ENCODE measurements at places on chromosomes 3 and 15.

- DNase-seq: peak; percentile 23
Measured at GRCh38 chr3:132161608-132162007, 126.8 kb upstream of the CPNE4 start.

- no peak for DNase-seq
Measured at GRCh38 chr15:34722439-34722836, 32.4 kb downstream of the GJD2 start.

DNA sequence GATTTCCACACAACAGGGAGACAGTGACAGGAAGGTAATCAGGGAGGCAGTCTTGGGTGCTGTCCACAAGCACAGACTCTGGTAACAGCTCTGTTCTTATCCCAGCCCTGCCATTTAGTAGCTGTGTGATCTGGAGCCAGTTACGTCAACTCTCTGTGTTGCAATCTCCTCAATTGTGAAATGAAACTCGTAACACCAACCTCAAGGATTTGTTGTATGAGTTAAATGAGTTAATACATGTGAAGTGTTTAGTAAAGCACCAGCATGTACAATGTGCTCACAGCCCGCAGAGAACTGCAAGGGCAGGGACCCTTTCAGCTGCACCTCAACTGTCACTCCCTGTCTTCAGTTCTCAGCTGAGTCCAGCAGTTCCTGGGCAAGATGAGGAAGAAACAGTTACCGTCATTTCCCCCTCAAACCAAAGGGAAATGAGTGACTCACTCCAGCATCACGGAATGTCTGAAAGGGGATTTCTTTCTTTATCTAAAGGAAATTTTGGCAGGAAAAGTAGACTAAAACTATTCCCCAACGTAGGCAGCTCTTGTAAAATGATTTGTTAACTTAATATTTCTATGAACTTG is 39.9 kb upstream of the MB21D2 start:
- no peak for DNase-seq

DNA sequence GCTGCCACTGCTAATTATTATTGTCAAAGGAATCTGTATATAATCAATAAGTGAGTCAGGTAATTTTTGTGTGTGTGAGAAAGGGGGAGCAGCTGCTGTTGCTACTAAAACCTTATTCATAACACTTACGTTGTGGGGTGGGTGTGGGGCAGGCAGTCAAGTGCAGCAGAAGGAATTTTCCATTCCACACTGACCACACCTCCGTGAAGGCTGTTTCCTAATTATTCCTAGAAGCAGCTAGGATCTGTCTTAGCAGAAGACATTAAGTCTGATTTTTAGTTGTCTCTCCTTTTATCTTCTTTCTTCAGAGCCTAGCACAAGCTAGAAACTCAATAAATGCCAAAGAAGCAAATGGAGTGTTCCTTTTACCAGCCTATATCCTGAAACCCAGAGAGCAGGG is 4.0 kb upstream of the U2SURP start:
- peak; percentile 17 for DNase-seq

DNA sequence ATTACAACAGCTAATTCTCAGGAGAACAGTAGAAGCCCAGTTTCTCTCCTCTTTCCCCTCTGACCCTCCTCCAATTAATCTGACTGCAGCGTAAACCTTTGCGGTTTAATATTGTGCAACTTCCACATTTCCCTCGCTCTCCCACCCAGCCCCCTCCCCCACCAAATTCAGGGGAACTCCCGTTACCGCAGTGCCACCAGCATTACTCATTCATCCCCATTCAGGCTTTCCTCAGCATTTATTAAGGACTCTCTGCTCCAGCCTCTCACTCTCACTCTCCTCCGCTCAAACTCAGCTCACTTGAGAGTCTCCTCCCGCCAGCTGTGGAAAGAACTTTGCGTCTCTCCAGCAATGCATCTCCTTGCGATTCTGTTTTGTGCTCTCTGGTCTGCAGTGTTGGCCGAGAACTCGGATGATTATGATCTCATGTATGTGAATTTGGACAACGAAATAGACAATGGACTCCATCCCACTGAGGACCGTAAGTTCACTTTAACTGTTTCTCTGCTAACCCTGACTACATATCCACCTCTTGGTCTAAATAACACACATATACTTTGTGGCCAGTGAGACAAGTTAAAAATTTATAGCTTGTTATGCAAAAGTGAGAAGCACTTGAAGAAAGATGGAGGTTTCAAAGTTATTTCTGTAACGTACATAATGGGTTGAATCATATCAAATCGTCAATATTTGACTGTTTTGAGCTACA is at the start of gene PTX3:
Gene PTX3 (plus strand): TSS at position 268 of the 709 bp plus-strand sequence. CDS start 84 bp downstream, at position 352.
- no peak for DNase-seq

GRCh38 chr3:31917303-31918005 is 63.6 kb downstream of the OSBPL10 start:
- no peak for DNase-seq

DNA sequence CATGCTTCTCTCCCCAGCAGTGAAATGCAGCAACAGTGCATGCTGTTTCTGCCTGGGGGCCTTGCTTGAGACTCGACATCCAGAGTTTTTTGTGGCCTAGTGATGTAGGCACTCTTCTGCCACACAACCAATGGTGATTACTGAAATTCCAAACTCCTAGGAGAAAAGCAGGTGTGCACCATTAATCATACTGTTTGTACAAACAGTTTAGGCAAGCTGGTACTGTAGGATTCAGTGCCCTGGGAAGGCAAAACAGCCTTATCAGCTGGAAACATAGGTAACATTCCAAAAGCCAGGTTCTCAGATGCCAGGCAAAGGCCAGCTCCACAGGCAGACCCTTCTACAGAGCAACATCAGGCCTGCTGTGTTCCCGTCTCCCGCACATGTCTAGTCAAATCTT is 17.5 kb upstream of the RBP1 start:
- no peak for DNase-seq

DNA sequence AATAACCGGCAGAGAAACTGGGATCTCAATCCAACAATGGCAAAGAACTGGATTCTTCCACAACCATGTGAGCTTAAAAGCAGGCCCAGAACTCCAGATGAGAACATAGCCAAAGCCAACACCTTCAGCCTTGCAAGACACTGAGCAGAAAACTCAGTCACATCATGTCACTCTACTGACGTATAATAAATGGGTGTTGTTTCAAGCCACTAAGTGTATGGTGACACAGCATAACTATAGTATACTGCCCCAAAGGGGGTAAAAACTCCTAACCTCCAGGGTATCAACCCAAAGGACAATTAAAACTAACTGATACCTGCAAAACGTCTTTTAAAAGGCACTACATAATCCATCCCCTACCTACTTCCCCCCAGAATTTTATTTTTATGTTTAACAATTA is 69.5 kb downstream of the TRANK1 start:
- DNase-seq: no peak

GRCh38 chr3:39295184-39295775 is 15.4 kb upstream of the CX3CR1 start:
- no peak for DNase-seq

DNA sequence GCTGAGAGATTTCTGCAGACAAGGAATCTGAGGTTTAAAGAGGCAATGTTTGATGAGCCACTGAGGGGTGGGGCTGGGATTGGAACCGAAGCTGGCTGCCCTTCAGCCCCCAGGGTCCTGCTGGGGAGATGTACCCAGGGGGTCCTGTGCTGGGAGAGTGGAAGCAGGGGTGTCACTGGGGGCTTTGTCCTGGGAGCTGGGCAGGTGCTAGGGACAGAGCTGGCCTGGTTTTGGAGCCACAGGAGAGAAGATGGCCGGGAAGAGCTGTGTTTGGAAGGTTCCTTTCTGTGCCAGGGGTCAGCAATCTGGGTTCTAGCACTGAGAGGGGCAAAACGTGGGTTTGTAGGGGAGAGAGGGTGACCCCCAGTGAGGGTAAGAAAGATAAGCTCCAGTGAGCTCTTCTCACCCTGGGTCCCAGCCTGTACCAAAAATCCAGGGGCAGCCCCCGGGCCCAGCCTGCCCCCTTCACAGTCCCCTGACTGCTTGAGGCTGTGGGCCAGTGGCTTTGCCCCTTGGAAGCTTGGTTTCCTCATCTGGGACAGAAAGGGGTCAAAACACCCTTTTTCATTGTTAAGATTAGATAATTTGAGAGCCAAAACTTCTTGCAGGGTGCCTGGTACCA is 69.6 kb downstream of the SMAD3 start:
- no peak for DNase-seq

DNA sequence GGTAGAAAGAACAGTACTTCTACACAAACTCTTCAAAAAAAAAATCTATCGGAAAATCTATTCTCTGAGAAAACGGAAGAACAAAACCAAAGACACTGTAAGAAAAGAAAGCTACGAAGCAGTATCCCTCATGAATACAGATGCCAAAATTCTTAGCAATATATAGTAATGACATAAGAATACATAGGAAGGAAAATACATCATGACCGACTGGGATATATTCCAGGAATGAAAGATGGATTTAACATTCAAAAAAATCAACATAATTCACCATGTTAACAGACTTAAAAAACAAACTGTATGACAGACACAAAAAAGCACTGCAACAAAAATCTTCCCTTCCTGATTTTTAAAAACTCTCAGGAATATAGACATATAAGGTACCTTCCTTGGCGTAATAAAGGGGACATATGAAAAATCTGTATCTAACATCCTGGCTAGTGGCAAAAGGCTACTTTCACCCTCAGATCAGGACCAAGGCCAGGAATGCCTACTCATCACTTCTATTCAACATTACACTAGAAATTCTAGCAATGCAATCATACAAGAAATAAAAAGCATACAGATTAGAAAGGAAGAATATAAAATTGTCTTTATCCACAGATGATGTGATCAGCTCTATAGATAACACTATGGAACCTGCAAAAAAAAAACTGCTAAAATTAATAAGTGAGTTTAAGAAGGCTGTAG is 77.6 kb upstream of the XXYLT1 start:
- no peak for DNase-seq

GRCh38 chr15:36232491-36232890 is 346.9 kb upstream of the CDIN1 start:
- DNase-seq: no peak

DNA sequence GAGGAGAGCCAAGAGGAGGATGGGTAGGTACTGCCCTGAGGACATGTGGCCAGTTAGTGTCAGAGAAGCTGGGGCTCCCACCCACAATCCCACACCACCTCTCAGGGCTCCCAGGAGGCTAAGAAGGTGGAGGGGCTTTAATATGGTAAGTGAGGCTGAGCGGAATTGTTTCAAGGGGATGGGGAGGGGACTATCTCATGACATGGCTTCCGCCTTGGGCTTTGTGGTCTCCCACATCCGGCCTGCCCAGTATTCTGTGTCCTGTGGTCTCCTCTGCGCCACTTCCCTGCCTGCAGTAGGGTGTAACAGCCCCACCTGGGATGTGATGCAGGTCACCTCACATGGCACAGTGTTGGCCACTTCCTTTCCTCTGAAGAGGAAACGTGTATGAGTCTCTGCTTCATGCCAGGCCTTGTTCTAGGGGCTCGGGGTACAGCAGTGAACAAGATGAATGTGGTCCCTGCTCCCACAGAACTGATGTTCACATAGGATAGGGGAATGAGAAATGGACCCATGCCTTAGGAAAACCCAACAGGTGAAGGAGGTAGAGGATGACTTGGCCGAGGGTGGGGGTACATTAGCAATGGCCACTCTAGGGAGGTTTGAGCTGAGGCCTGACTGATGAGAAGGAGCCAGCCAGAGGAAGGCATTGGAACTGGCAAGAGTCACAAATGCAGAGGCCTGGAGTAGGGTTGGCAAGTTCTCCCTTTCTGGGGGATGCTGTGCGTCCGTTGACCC is 3.2 kb downstream of the NEIL1 start:
- no peak for DNase-seq

DNA sequence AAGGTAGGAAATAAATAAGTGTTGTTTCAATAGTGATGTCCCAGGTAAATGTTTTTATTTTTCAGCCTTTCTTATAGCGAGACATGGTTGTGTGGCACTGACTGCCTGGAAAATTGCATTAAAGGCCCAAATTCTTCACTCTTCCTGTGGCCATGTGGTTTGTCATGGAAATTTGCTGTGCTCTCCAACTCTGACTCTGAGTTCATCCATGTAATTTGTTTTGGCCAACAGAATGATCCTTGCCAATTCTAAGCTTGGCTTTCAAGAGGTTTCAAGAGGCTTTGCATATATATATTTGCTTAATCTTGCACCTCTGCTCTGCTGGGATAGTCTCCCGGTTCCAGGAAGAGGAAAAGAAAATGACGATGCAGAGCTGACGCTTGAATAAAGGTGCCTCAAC is 107.5 kb upstream of the ARHGEF26 start:
- no peak for DNase-seq

DNA sequence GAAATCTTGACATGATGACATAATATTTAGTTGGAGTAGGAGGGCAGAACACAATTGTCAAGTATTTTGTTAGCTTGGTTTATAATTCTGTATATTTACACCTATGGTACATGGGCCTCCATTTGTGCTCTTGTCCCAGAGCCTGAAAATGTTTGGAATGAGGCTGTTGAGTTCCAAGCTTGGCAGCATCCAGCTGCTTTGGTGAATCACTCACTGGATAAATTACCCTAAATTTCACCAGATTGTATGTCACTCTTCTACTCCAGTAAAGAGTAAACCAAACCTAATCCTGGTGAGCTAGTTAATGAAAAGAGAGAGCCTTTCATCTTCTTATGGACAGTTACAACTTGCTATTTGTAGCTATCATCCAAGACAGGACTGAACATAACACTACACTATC is 928.7 kb downstream of the DIPK2A start:
- DNase-seq: no peak

DNA sequence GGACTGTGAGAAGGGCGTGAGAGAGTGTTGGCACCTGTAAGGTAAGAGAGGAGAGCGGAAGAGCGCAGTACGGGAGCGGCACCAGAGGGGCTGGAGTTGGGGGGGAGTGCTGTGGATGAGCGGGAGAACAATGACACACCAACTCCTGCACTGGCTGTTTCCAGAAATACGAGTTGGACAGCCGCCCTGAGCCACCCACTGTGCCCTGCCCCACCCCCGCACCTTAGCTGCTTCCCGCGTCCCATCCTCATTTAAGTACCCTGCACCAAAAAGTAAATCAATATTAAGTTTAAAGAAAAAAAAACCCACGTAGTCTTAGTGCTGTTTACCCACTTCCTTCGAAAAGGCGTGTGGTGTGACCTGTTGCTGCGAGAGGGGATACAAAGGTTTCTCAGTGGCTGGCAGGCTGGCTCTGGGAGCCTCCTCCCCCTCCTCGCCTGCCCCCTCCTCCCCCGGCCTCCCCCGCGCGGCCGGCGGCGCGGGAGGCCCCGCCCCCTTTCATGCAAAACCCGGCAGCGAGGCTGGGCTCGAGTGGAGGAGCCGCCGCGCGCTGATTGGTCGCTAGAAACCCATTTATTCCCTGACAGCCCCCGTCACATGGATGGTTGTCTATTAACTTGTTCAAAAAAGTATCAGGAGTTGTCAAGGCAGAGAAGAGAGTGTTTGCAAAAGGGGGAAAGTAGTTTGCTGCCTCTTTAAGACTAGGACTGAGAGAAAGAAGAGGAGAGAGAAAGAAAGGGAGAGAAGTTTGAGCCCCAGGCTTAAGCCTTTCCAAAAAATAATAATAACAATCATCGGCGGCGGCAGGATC is at the start of gene SOX2:
Gene SOX2 (plus strand): TSS at position 601 of the 811 bp plus-strand sequence. CDS start 436 bp downstream, outside the sequence.
- peak; percentile 45 for DNase-seq

DNA sequence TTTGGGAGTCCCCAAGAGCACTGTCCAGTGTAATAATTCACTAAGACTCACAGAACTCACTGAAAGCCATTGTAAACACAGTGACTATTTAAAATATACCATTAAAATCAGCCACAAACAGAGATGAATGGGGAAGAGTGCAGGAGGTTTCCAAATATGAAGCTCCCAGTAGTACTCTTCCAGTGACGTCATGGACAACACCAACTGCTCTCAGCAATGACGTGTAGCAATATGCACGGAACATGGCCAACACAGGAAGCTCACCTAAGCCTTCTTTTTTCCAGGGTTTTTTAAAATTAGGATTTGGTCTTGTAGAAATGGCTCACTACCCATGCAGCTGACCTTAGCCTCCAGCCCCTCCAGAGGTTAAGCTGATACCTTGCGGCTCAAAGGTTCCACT is 1224.1 kb upstream of the CADM2 start:
- DNase-seq: no peak

GRCh38 chr3:120554812-120555606 is 41.1 kb upstream of the NDUFB4 start:
- no peak for DNase-seq

Data from HT-29 (cell line).